Fibroblast of skin of left biceps (primary cell): ENCODE measurements at places on chromosomes 7 and 10.

DNA sequence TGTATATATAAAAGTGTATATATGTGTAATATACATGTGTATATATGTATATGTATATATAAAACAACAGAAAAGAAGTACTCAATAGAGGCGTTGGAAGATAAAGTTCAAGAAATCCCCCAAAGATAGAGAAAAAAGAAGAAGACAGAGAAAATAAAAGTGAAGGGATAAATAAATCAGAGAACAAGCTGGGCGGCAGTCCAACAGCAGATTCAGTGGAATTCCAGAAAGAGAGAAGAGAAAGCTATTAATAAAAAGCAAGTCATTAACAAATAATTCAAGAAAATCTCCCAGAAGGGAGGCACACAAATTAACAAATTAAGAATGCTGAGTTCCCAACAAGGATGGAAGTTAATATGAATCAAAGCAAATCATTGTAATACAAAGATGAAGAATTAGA, 59.3 kb upstream of the RNF148 start:
- no peak for DNase-seq

- no peak for DNase-seq
These were observed 21.9 kb downstream of the CACNB2 start for GRCh38 chr10:18162021-18162627.

DNA sequence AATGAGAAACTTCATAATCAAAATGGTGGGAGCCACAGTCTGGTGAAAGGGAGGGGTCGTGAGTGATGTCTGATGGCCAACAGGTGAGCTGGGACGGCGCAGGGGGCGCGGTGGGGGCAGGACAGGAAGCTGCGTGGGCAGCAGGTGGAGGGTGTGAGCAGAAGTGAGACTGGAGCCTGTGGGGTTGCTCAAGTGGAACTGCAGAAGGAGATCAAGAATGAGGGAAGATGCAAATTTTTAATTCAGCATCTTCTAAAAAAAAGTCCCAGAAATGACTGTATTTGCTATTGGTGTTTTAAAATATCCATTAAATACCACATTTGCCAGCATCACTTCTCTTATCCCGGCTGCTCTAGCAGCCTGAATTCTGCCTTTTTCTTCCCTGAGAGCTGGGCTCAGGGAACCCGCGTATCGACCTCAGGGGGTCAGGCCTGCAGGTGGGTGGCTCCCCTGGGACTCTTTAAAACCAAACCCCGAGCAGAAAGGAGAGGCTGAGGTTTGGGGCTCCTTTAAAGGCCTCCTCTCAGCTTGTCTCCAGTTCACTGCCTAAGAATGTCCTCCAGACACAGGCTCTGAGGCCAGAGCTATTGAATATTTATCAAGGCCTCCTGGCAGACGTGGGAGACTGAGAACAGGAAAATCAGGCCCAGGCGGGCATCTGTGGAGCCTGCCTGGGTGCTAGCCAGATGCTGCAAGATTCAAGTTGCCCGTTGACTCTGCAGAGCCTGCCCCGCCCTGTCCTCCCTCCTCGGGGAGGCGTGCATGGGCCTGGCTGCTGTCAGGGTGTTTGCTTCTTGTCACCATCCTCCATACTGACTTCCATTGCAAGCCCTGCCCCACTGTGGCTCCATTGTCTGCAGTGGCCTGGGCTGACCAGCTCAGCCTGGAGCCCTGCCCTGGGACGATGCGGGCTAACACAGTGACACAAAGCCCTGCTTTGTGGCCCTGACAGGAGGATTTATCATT, 53.9 kb downstream of the SYPL1 start:
- no peak for DNase-seq

- no peak for DNase-seq
These were observed 483.1 kb upstream of the NRP1 start for GRCh38 chr10:33817605-33818004.

GRCh38 chr10:63261496-63261895, 128.4 kb downstream of the NRBF2 start:
- no peak for DNase-seq

GRCh38 chr10:94324609-94325233, 38.0 kb downstream of the NOC3L start:
- no peak for DNase-seq

- no peak for DNase-seq
These were observed 167.6 kb downstream of the ANK3 start for GRCh38 chr10:60222047-60222446.
